ENCODE measurements at places on chromosomes 16 and 17. TPM values are rescaled to one million over a fixed set of nuclear protein-coding genes. Genes with fewer than 3 reads are reported as not detected.

The ITGAX gene
- total RNA-seq = 0.69 TPM

The PIK3R6 gene
- total RNA-seq = not detected

The MEOX1 gene
- 1.0 TPM for total RNA-seq

The MYLK3 gene
- total RNA-seq = 203 TPM

The HES7 gene
- 6.2 TPM for total RNA-seq

The FLCN gene
- total RNA-seq = 34.2 TPM

The MYH8 gene
- not detected for total RNA-seq

The DHRS7C gene
- total RNA-seq = 0.63 TPM
